ENCODE measurements at places on chromosomes 3 and 15.

- no peak for DNase-seq
These were observed 463.1 kb downstream of the TBL1XR1 start for GRCh38 chr3:176734146-176734545.

DNA sequence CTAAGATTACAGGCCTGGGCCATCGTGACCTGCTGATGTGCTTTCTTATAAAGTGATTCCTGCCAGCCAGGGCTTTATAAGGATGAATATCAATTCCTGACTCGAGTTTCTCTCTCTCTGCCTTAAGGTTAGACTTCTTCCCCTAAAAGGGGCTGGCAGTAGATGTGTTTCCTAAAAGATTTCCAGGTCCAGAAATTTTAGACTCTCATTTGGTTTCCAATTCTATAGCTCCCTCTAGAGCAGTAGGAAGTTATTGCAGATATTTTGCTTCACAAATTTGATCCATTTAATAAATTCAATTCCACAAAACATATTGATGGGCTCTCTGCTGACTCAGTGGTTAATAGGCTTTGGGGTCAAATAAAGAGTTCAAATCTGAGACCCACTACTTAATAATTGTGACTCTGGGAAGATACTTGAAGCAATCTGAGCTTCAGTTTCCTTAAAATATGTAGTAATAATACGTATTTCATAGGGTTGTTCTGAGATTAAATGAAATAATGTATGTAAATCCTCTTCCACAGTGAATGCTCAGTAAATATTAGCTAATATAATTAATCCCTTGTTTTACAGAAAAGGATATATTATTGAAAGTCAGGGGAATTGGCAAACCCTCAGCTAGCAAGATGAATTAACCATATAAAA lies 2.1 kb downstream of the TRIM69 start:
- no peak for DNase-seq

- peak; percentile 95 for DNase-seq
These were observed at the start of gene FANCI for GRCh38 chr15:89243691-89244573. TSS of gene FANCI (plus strand) at chr15:89243979. CDS start at chr15:89247648, 3,669 bp downstream.

DNA sequence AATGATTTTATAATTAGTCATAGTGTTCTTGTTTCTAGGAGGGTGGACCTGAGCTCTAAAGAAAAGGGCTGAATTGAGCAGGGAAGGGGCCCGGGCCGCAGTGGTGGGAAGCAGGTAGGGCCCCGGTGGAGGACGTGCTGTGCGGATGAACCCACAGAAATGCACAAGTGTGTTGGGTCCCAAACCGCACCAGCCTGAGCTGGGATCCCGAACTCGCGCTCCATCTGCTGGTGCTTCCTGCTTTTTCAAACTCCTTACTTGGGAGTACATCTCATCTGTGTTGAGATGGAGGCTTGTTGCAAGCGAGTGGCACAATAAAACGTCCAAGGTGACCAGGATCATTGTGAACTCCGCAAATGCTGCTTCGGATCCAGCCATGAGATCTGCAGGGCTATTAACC lies 244.8 kb upstream of the IGF1R start:
- DNase-seq, result no peak

- no peak for DNase-seq
These were observed 571.2 kb upstream of the CFAP20DC start for GRCh38 chr3:59621037-59621436.

DNA sequence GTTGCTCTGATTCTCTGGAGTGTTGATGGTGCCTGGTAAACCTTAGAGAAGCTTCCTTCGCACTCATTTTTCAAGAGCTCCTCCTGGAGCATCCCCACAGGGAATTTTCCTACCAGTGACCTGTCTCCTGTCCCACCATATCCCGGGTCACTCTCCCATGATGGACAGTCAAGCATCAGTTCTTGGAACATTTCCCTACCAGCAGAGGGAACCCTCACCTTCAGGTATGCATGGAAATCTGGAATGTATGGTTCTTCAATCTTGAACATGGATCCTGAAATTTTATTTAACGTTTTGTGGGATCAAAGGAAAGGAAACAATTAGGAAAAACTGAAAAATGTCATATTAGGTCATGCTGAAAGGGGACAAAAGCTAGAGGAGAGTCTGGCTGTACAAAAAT lies 153.8 kb downstream of the SPATA16 start:
- no peak for DNase-seq

DNA sequence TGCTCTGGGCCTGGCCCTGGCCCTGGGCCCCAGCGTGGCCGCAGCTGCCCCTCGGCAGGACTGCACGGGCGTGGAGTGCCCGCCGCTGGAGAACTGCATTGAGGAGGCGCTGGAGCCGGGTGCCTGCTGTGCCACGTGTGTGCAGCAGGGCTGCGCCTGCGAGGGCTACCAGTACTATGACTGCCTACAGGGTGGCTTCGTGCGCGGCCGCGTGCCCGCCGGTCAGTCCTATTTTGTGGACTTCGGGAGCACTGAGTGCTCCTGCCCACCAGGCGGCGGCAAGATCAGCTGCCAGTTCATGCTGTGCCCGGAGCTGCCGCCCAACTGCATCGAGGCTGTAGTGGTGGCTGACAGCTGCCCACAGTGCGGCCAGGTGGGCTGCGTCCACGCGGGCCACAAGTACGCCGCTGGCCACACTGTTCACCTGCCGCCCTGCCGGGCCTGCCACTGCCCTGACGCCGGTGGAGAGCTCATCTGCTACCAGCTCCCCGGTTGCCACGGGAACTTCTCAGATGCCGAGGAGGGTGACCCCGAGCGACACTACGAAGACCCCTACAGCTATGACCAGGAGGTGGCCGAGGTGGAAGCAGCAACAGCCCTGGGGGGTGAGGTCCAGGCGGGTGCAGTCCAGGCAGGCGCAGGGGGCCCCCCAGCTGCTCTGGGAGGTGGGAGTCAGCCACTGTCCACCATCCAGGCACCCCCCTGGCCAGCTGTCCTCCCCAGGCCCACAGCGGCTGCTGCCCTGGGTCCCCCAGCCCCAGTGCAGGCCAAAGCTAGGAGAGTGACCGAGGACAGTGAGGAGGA lies 21.7 kb downstream of the FBLN2 start:
- no peak for DNase-seq

- no peak for DNase-seq
These were observed 50.8 kb upstream of the XRN1 start for GRCh38 chr3:142498397-142499180.

DNA sequence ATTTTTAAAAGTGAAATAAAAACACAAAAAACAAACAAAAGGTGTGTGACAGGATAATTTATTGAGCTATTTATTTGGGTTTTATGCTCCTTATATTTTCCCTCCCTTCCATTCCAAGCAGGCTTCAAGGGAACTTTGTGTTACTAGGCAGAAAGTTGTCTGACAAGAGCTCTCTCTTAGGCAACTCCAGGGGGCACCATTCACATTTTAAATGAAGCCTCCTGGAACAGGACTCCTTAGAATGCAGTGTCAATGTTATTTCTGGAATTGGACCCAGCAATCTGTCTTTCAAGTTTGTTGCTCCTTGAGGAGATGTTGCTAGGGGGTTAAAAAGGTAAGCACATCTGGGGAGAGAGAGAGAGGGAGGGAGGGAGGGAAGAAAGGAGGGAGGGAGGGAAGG lies 5.4 kb upstream of the RFX7 start:
- no peak for DNase-seq

GRCh38 chr3:194089357-194090177 lies 46.4 kb upstream of the HES1 start:
- no peak for DNase-seq
